LHCN-M2 (cell line): ENCODE measurements at places on chromosomes 6 and 20.

DNA sequence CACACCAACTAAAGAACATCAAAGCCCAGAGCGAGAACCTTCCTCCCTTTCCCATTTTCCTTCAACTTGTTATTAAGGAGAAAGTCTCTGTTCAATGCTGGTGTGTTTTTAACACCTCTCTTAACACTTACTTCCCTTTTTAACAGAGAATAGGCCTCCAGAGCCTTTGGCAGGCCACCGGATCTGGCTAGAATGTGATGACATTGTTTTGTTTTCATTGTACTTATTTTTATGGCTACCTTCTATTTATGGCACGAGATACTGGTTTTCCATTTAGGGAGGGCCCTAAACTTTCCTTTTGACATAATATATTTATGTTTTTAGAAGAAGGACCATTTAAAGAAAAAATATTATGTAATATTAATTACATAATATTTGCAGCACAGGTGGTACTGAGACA lies 21.6 kb downstream of the TCF15 start:
- no peak for DNase-seq

GRCh38 chr6:37007340-37008043 lies 2.0 kb downstream of the FGD2 start:
- DNase-seq: no peak

GRCh38 chr6:168280899-168281245 lies 38.7 kb downstream of the DACT2 start:
- DNase-seq: no peak

GRCh38 chr20:49724408-49725223 lies 10.9 kb upstream of the B4GALT5 start:
- DNase-seq: peak; percentile 29

- peak; percentile 90 for DNase-seq
Observed at GRCh38 chr6:41697861-41698781, 37.3 kb downstream of the TFEB start.

DNA sequence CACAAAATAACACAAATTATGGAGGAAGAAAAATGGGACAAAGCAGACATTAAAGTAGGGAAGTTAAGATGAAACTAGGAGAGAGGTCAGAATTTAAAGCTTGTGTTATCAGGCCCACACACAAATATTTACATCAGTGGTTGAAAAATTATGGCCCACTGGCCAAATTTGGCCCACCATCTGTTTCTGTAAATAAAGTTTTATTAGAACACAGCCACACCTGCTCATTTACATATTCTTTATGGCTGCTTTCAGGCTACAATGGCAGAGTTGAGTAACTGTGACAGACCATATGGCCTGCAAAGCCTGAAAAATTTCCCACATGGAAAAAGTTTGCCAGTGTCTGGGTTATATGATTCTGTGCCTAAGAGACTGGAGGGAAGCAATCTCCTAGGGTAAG lies 49.0 kb downstream of the SLC22A23 start:
- no peak for DNase-seq
